K562 (cell line): ENCODE measurements at places on chromosomes 4 and X.
A peak's percentile ranks its signal among the peaks of the same experiment; 100 is the strongest.

DNA sequence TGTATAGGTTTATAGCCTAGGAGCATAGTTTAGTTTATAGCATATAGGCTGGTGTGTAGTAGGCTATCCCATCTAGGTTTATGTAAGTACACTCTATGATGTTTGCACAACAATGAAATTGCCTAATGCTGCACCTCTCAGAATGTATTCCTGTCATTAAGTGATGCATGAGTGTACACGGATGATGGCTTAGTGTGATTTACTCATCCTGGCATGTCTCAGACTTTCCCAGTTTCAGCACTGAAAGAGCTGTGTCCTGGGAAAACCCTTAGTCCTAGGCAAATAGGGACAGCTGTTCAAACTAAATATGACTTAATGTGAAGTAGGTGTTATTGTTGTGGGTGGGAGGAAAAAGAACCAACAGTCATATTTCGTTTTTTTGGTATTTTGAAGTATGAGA is 264.9 kb upstream of the MAGEB18 start:
- DNase-seq, result no peak

- no peak for DNase-seq
These were observed 64.3 kb upstream of the CCDC160 start for GRCh38 chrX:134172588-134173259.

DNA sequence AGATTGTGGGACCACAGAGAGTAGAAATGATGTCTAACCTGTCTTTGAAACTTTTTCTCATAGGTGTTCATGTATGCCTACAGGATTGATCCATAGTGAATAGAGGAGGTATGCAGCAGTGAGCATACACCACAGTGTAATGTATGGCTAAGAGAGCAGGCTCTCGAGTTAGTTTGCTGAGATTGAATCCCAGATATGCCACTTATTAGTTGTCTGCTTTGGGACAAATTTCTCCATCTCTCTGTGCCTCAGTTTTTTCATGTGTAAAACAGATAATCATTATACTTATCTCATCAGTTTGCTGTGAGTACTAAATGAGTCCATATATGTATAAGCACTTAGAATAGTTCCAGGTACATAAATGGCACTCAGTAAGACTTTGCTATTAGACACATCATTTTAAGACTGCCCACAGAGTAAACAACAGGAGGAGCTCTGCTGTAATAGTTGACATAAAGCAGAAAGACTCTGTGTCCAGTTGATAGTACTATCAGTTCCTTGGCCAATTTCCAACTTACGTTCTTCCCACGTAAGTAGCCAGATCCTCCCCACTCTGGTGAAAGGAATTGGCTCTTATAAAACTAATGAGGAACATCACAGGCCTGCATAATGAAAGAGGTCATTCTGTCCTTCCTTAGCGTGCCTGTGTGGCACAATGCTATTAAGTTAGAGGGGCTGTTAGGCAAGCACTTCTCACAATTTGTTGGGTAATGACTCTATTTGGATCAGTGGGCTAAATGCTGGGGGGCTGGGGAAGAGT is 20.7 kb upstream of the RNF150 start:
- peak; percentile 16 for DNase-seq

DNA sequence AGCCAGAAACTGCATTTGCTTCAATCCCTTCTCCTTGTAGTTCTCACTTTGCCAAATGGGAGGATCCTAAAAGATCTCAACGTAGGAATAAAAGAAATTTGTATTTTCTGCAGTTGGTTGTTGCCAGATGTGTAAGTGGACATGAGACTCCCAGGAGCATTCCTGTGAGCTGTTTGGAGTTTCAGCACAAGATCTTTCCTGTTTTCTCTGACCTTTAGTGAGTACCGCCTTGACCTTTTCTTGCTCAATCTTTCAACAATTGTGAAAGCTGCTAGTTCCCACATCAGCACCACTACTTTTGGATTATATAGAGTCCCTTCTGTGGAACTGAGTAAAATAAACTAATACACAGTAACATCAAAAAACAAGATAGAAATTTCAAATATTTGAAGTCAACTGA is 683.8 kb upstream of the PABPC4L start:
- DNase-seq, result no peak

GRCh38 chrX:48530736-48531135 is 8.8 kb upstream of the TBC1D25 start:
- DNase-seq, result no peak

DNA sequence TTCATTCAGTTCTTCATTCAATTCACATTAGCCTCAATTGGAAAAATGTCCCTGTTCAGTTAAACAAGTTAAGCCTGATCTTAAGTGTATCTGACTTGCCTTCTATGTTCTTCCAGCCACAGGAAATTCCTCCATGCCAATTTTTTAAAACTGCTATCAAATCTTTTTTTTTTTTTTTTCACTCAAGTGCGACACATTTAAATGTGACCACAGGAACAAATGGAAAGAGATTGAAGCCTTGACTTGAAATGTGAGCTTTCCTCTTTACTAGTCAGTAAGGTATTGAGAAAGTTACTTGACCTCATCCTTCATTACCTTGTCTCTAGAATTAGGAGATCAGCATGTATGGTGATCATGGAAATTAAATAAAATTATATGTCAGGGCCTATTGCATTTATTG is 165.1 kb downstream of the SLIT2 start:
- DNase-seq, result no peak

- no peak for DNase-seq
These were observed 25.8 kb upstream of the MAGED1 start for GRCh38 chrX:51867626-51868025.

DNA sequence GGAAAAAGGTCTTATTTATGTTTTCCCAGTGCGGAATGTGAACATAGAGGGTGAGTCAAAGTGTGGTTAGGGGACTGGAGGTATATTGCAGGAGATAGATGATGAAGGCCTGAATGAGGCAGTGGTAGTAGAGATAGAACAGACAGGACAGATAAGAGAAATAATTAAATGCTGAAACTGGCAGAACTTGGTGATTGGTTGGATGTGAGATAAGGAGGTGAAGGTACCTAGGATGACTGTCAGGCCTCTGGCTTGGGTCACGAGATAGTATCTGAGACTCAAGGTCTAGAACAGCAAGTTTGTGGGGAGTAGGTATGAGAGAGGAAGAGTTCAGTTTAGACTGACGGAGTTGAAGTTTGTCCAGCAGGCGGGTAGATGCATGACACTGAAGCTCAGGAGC is 3.5 kb downstream of the MND1 start:
- peak; percentile 58 for DNase-seq

GRCh38 chrX:24838629-24839028 is 144.9 kb downstream of the POLA1 start:
- peak; percentile 43 for DNase-seq

DNA sequence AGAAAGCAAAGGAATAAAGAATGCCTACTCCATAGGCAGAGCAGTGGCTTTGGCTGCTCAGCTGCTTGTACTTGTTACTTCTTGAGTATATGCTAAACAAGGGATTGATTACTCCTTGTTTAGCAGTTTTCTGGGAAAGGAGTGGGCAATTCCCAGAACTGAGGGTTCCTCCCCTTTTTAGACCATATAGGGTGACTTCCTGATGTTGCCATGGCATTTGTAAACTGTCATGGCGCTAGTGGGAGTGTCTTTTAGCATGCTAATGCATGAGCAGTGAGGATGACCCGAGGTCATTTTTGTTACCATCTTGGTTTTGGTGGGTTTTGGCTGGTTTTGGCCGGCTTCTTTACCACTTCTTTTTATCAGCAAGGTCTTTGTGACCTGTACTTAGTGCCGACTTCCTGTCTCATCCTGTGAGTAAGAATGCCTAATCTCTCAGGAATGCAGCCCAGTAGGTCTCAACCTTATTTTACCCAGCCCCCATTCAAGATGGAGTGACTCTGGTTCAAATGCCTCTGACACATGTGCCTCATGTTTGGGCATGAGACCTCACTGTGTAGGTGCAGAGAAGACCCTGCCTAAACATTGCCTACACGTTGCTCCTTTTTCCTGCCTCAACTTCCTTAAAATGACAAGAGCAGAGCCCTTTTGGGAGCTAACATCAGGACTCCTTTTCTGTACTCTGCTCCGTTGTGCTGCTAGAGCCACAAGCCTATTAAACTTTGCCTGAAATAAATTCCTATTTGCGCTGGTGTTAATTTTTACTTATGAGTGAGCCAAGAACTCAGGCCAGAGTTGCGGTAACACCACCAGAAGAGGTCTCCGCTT is 21.0 kb upstream of the UBA6 start:
- peak; percentile 55 for DNase-seq

- no peak for DNase-seq
These were observed 47.3 kb upstream of the RAB9B start for GRCh38 chrX:103879339-103879738.

- peak; percentile 40 for DNase-seq
These were observed 38.2 kb downstream of the STARD8 start for GRCh38 chrX:68685685-68686084.

GRCh38 chr4:99763635-99764101 is 53.0 kb upstream of the DAPP1 start:
- no peak for DNase-seq

- peak; percentile 20 for DNase-seq
These were observed 97.2 kb downstream of the GUCY2F start for GRCh38 chrX:109384699-109385098.

DNA sequence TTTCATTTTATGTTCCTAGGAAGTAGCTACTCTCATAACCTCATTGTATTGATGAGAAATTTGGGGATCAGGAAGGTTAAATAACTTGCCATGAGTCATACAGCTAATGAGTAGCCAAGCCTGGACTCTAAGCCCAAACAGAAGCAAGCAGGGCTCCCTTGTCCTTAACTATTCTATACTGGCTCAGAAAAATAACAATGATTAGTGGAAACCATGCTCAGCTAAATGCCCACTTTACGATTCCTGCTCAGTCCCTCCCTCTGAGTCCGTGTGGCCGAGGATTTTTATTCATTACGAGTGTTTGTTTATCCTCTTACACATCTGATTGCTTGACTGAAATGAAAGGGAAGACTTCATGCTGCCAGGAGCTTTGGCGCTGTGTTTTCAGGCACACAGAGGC is 100.9 kb downstream of the SLC34A2 start:
- DNase-seq, result no peak

GRCh38 chr4:143352720-143353119 is 16.0 kb downstream of the GAB1 start:
- DNase-seq, result no peak

DNA sequence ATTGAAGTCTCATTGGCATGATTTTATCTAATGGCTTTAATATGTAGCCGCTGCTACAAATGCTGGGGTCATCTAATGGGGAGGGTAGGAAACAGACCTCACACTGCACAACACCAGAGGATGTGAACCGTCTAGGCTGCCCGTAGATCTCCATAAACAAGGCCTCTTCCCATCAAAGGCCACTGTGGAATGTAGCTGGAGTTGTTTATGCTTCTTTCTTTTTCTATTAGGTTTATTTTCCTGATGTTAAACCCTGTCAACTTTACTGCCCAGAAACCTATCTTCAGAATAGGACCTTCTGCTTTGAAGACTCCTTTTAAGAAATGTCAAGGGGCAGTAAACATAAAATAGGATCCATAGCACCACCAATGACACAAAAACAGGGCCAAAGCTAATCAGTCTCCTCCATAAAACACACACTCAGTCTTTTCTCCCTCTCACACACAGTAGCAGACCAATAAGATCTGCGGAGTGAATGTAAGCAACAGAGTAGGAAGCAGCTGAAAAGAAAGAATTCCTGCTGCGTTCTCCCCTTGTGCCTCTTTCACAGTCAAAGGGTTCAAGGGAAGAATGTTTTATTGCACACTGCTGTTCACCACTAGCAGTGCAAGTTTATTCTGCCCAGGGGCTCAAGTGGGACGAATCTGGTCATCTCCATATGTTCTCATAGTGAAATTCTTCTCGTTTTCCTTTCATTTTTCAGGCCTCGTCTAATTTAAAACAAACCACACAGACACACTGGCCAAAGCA is 72.2 kb downstream of the MAML3 start:
- DNase-seq, result no peak

- no peak for DNase-seq
These were observed 56.6 kb downstream of the SERPINA7 start for GRCh38 chrX:105981772-105982485.

- DNase-seq, result no peak
These were observed at the start of gene PPP1R3F for GRCh38 chrX:49269767-49270248. Gene PPP1R3F (plus strand): TSS chrX:49269793. CDS start chrX:49269870, 77 bp downstream.

GRCh38 chrX:9465380-9466123 is 694 bp downstream of the TBL1X start:
- peak; percentile 32 for DNase-seq
